H7 (cell line): ENCODE measurements at places on chromosomes 1 and 21.

DNA sequence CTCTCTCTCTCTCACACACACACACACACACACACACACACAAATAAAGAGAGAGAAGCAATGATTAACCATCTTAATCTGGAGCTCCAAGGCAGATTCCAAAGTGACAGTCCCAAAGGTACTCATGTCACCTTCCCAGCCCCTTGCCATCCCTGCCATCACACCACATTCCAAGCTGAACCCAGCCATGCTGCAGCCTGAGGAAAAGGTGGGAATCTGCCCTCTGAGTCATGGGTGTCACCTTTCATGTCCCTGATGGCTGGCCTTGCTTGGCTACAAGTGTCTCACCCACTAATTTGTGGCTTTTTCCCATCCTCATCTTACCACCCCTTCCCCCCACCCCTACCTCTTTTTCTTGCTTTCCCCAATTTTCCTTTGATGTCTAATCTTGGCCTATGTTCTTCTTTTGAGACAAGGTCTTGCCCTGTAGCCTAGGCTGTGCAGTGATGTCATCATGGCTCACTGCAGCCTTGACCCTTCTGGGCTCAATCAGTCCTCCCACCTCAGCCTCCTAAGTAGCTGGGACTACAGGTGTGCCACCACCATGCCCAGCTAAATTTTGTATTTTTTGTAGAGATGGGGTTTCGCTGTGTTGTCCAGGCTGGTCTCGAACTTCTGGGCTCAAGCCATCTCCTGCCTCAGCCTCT is 3.2 kb downstream of the ANXA9 start:
- DNase-seq: no peak

DNA sequence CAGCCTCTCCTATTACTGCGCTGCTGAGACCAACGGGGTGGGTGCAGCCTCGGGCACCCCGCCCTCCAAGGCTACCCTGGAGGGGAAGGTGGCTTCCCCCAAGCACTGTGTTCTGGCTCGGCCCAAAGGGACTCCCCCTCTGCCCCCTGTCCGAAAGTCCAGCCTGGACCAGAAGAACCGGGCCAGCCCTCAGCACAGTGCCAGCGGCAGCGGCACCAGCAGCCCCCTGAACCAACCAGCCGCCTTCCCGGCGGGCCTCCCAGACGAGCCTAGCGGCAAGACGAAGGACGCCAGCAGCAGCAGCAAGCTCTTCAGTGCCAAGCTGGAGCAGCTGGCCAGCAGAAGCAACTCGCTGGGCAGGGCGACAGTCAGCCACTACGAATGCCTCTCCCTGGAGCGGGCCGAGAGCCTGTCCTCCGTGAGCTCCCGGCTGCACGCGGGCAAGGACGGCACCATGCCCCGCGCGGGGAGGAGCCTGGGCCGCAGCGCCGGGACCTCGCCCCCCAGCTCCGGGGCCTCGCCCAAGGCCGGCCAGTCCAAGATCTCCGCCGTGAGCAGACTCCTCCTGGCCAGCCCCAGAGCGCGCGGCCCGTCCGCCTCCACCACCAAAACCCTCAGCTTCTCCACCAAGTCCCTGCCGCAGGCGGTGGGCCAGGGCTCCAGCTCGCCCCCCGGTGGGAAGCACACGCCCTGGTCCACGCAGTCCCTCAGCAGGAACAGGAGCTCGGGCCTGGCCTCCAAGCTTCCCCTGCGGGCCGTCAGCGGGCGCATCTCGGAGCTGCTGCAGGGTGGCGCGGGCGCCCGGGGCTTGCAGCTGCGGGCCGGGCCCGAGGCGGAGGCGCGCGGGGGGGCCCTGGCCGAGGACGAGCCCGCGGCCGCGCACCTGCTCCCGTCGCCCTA is 533.1 kb downstream of the KIF26B start:
- peak; percentile 86 for DNase-seq

- no peak for DNase-seq
Measured at GRCh38 chr1:197725976-197726375, 49.3 kb downstream of the DENND1B start.

DNA sequence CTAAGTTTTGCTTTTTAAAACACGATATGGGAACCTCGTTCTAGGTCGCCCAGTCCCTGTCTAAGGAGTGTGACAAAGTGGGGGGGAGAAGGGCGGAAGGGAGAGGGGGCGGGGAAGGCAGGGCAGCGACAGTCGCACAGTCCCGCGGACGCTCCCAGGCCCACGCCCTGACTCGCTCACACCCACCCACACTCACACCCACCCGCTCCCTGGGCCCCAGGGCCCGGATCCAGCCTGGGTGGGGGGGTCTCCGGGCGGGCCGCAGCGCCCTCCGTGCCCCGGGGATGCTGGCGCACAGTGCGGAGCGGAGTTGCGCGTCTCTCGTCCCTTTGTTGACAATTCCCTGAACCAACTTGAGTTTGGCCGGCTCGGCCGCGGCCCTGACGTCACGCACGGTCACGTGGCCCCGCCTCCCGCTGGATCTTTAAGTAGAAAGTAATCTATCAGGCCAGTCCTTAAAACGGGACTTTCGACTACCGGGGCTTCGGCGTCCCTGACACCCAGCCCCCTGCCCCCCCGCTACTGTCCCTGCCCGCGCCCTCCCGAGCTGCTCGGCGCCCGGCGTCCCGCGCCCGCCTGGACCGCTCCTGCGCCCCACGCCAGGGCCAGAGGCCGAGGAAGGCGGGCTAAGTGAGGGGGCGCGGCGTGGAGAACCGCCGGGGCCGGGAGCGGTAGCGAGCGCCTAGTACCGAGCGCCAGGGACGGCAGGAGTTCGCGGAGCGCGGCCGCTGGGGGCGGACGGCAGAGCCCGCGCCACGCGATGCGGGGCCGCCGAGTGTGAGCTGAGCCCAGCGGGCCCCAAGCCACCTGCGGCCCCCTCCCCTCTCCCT is at the start of gene FOXD3:
Gene FOXD3, plus strand, starts transcription at position 454 of the 830 bp plus-strand sequence. CDS start 492 bp downstream, outside the sequence.
- peak; percentile 91 for DNase-seq

GRCh38 chr21:45126204-45126626 is 51.8 kb downstream of the ADARB1 start:
- no peak for DNase-seq
